ENCODE measurements at places on chromosomes 16 and 17.

DNA sequence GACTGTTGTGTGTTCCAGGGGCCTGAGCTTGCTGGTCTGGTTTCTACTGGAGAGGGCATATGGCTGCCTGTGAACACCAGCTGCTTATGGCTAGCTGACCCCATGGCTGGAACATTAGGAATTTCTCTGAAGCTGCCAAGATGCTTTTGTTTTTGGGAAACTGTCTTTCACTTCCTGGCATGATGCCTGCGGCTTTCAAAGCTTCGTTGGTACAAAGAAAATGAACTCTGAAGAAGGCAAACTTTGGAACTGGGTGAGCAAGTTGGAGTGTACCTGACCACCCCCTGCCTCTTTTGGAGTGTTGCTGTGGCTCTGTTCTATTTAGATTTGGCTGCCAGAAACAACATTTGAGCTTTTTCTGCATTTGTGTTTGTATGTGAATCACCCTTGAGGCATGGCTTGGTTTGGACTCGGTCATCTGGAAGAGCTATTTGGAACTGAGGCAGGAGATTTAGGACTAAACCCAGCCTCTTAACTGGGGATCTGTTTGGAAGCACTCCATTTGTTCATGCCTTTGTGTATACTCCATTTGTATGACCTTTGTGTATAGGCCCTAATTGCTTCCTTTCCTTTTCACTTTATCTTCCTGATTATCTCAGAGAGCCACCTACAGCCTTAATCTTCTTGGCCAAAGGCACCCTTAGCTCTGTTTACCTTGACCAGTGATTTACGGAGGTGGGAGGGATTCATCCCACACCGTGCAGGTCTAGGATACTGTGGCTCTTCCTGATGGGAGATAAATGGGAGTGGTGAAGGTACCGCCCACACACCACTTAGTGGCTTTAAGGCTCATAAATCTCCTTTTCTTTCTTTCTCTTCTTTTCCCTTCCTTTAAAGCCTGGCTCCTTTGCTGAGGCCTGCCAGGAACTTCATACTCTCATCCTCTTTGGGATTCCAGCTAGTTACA is 7.3 kb upstream of the CPHXL start:
- no peaks in the 10 kb centered on the region for H3K4me1 ChIP-seq
- H3K27ac ChIP-seq, result no peak overlapping the region
- no peaks in the 10 kb centered on the region for H3K36me3 ChIP-seq

DNA sequence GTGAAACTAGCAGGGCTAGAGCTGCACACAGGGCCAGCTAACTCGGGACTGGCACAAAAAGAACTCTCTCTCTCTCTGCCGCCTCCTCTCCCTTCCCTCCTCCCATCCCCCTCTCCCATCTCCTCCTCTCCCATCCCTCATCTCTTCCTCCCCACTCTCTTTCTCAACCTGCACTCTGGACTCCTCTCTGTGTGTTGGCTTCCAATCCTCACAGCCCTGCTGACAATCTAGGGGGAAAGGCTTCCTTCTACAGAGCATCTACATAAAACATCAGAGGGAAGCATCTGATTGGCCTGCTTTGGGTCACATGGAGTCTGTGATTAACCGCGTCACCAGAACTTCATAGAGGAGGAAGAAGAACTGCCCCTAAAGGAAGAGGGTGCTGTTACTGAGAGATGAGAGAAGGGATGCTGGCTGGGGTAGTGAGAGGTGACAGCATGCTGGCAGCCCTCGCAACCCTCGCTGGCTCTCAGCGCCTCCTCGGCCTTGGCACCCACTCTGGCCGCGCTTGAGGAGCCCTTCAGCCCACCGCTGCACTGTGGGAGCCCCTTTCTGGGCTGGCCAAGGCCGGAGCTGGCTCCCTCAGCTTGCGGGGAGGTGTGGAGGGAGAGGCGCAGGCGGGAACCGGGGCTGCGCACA is 12.8 kb upstream of the ZFP90 start:
- H3K27ac ChIP-seq, result no peak overlapping the region
- peaks cover 3% of the 10 kb centered on the region for H3K27me3 ChIP-seq
- DNase-seq, result no peak
- H3K4me3 ChIP-seq, result no peak overlapping the region
- H3K36me3 ChIP-seq, result no peaks in the 10 kb centered on the region
- peaks cover 22% of the 10 kb centered on the region for H3K4me1 ChIP-seq

DNA sequence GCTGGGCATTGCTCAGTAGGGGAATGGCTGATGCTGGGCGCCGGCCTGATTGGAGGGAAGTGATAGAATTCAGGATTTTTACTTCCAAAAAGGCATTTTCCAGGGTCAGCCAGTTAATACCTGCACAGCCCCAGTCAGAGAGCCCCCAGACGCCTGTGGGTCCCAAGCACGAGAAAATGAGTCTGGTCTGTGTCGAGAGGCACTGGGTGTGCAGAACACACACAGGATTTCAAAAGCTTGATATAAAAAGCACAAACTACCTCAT is 164.6 kb upstream of the TNRC6C start:
- H3K36me3 ChIP-seq, result no peaks in the 10 kb centered on the region
- no peak overlapping the region for H3K4me3 ChIP-seq
- no peak overlapping the region for H3K27ac ChIP-seq
- peaks cover 26% of the 10 kb centered on the region for H3K27me3 ChIP-seq
- DNase-seq, result no peak

DNA sequence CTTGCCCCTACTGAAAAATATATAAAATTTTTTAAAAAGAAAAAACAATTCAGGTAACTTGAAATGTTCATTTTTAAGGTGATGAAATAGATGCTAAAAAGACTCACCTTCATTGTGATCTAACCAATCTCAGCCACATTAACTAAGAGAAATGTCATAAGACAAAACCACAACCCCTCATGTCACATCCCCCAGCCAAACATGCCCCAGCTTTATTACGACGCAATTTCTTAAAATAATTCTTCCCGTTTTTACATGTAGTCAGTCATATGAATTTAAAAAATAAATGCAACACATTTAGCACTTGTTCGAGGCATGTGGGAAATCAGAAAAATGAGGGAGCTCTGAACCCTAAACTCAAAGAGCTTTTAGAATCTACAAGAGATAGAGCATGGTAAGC is 9.5 kb downstream of the AMFR start:
- H3K4me3 ChIP-seq, result no peak overlapping the region
- H3K4me1 ChIP-seq, result peaks cover 12% of the 10 kb centered on the region
- H3K27me3 ChIP-seq, result no peaks in the 10 kb centered on the region
- no peak for DNase-seq
- no peak overlapping the region for H3K27ac ChIP-seq
- peaks cover 14% of the 10 kb centered on the region for H3K36me3 ChIP-seq

DNA sequence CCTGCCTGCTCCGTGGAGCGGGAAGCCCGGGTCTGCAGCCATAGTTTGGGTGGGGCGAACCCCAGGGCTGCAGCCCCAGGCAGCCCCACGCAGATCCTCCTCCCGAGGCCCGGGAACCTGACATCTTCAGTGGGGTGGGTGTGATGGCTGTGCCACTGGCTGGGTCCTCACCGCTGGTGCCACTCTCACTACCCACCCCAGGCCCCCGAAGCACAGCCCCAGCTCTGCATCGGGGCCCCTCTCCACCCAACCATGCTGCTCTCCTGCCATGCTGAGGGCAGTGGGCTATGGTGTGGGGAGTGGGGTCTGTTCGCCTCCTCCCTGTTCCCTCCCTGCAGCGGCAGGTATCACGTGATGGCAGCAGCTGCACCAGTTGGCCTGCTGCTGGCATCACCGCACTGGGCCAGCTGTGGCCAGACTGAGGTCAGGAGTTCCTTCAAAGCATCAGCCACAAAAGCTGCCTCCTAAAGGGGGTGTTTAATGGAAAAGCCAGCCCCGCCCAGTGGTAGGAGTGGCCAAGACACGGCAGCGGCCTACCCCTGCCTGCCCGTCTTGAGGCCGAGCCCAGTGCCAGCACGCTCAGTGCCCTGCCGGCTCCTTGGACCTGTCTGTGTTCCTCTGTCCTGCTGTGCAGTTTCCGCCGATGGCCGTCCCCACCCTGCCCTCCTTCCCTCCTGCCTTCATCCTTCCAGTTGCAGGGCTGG is 10.8 kb downstream of the KCTD5 start:
- DNase-seq, result no peak
- H3K4me1 ChIP-seq, result peaks cover 4% of the 10 kb centered on the region
- peaks cover 17% of the 10 kb centered on the region for H3K36me3 ChIP-seq

DNA sequence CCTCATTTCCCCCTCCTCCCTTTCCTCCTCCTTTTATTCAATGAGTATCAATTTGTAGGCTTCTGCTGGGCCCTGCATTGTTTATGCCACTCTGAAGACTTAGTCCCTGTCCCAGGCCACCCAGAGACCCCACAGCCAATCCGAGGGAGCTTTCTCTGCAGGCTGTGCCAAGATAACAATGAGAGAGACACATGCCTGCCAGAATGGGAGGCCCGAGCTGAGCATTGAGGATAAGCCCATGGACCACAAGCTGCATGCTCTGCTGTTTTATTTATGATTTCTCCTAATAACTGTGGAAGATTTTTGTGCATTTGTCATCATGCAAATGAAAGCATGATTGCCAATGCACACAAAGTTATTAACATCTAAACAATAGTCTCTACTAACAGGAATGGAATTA is 3.0 kb downstream of the RCVRN start:
- H3K27ac ChIP-seq, result no peak overlapping the region
- DNase-seq, result no peak
- H3K4me3 ChIP-seq, result no peak overlapping the region
- H3K27me3 ChIP-seq, result peaks cover 4% of the 10 kb centered on the region

DNA sequence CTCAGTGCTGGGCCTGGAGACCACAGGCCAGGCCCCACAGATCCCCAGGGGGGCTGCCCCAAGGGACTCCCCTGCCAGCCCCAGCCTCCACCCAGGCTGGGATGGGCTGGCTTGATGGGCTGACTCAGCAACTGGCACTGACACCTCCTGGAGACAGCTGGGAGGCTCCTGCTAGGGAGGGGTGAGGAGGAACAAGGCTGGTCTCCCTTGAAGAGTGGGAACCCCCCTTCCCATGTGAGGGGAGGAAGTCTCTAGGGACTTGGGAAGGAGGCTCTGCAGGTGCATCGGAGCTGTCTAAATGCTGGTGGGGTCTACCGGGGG is 10.4 kb downstream of the NHERF1 start:
- H3K4me1 ChIP-seq, result peaks cover 57% of the 10 kb centered on the region
- peak; percentile 72 for DNase-seq
- no peaks in the 10 kb centered on the region for H3K27me3 ChIP-seq
- H3K27ac ChIP-seq, result peak overlapping the region; percentile 78

- no peak overlapping the region for H3K4me3 ChIP-seq
- H3K36me3 ChIP-seq, result no peaks in the 10 kb centered on the region
- peaks cover 1% of the 10 kb centered on the region for H3K27me3 ChIP-seq
- no peaks in the 10 kb centered on the region for H3K4me1 ChIP-seq
Observed at GRCh38 chr16:81181013-81181720, 57.3 kb upstream of the BCO1 start.

DNA sequence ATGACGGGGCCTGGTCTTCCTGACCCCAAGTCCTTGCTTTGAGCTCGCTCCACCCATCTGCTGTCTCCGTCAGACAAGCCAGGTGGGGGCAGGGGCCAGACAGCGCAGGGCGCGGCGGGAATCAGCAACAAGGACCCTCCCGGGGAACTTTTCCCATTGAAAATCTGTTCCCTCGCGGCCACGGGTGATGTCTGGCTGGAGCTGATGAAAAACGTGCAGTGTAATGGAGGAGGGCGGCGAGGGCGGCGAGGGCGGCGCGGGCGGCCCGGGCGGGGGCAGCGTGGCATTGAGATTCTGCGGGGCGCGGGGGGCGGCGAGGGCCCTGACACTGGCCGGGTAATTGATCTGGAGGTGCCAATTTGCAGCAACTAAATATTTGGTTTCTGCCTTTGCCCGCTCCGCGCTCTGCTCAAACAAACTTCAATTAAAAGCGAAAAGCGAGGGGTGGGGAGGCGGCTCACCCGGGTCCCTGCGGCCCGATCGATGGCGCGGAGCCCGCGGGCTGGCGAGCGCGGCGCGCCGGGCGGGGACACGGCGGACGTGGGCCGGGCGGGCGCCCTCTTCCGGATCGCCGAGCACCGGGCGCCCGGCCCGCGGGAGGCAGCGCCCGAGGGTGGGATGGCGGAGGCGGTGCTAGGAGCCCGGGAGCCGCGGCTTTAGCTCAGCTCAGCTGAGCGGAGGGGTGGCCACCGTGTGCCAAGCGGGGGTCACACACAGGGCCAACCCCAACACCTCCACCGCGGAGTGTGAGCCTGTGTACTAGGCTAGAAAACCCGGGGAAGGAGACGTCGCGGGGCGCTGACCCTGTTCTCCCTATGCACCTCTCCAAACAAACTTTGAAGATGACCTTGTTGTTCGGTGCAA is 32.4 kb downstream of the DCAKD start:
- peak overlapping the region; percentile 93 for H3K4me3 ChIP-seq
- peak overlapping the region; percentile 89 for H3K27ac ChIP-seq
- H3K27me3 ChIP-seq, result peaks cover 34% of the 10 kb centered on the region
- peaks cover 18% of the 10 kb centered on the region for H3K4me1 ChIP-seq
- peaks cover 7% of the 10 kb centered on the region for H3K36me3 ChIP-seq
- DNase-seq, result peak; percentile 84

GRCh38 chr17:77665833-77666232 is 292.7 kb upstream of the TNRC6C start:
- H3K36me3 ChIP-seq, result peaks cover 29% of the 10 kb centered on the region
- peak overlapping the region; percentile 97 for H3K27ac ChIP-seq
- H3K4me3 ChIP-seq, result peak overlapping the region; percentile 88

DNA sequence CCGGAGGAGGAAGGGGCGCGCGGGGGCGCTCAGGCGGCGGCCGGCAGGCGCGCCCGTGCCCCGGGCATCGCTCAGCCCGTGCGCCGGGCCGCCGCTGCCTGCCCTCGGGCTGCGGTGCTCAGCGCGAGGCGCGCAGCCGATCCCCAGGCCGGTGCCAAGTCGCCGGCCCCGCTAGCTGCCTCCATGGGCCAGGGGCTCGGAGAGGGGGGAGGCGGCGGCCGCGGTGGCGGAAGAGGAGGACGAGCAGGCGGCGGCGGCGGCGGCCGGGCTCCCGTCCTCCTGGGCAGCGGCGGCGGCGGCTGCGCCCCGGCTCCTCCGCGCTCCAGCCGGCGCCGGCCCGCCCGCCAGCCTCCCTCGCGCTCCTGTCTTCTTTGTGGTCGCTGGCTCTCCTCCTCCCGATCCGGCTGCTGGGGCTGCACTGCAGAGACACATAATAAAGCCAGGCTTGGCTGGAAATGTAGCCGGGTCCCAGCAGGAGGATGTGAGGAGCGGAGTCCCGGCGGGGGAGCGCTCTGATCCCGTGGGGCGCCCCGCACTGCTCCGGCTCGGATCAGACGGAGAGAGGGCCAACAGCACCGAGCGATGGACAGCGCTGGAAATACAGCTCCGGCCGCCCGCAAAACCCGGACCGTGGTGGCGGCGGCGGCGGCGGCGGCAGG is 889 bp upstream of the ZNF423 start:
- DNase-seq, result peak; percentile 72
- peaks cover 2% of the 10 kb centered on the region for H3K36me3 ChIP-seq
- H3K4me1 ChIP-seq, result peaks cover 3% of the 10 kb centered on the region
- H3K4me3 ChIP-seq, result peak overlapping the region; percentile 79
- peak overlapping the region; percentile 51 for H3K27ac ChIP-seq

Measured in activated CD4-positive, alpha-beta T cell treated with anti-CD3 and anti-CD28 coated beads, Interleukin-2, amount 10 ng/mL, durations not matched to agents 24 days and 14 days (primary cell).